Chondrocyte (in vitro differentiated cells): ENCODE measurements at places on chromosomes 2 and 18.

DNA sequence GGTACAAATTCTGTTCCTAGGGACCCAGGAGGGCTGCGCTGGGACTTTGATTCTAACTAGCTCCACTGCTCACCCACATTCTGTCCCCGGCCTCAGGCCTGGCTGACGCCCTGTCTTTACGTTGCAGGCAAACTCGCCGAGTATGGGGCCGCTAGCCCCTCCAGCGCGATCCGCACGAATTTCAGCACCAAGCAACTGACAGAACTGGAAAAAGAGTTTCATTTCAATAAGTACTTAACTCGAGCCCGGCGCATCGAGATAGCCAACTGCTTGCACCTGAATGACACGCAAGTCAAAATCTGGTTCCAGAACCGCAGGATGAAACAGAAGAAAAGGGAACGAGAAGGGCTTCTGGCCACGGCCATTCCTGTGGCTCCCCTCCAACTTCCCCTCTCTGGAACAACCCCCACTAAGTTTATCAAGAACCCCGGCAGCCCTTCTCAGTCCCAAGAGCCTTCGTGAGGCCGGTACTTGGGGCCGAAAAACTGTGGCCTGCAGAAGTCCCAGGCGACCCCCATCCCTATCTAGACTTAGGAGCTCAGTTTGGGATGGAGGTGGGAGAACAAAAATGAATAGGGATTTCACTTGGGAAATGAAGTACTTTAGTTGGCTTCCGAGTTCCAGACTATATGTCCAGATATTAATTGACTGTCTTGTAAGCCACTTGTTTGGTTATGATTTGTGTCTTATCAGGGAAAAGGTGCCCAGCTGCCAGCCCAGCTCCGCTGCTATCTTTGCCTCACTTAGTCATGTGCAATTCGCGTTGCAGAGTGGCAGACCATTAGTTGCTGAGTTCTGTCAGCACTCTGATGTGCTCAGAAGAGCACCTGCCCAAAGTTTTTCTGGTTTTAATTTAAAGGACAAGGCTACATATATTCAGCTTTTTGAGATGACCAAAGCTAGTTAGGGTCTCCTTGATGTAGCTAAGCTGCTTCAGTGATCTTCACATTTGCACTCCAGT is 1.5 kb downstream of the HOXD1 start:
- peaks cover 73% of the 10 kb centered on the region for H3K27me3 ChIP-seq
- H3K36me3 ChIP-seq = peaks cover 2% of the 10 kb centered on the region
- H3K27ac ChIP-seq = no peak overlapping the region
- peak overlapping the region; percentile 25 for H3K4me3 ChIP-seq
- DNase-seq = no peak

- peak overlapping the region; percentile 90 for H3K27ac ChIP-seq
- H3K36me3 ChIP-seq = peaks cover 12% of the 10 kb centered on the region
- peaks cover 27% of the 10 kb centered on the region for H3K4me1 ChIP-seq
- no peak overlapping the region for H3K4me3 ChIP-seq
Observed at GRCh38 chr2:168060986-168061750, 186.2 kb downstream of the STK39 start.

DNA sequence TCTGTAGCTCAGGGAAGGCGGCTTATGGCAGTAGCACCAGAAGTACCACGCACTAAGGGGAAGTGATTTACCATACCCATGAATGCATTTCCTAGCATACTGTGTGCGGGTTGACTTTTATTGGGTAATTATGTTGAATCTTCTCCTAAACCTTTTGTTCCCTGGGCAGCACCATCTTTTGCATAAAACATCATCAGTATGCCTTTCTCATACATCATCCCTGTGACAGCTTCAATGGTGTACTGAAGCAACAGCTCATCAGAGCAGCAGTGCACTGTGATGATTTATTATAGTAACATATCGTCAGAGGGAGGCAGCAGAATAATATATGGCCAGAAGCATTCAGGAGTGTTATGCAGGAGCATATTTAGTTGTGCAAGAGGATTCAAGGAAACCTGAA is 204.9 kb downstream of the CDH7 start:
- H3K27ac ChIP-seq = no peak overlapping the region
- no peaks in the 10 kb centered on the region for H3K4me1 ChIP-seq
- no peaks in the 10 kb centered on the region for H3K36me3 ChIP-seq
- H3K4me3 ChIP-seq = no peak overlapping the region

DNA sequence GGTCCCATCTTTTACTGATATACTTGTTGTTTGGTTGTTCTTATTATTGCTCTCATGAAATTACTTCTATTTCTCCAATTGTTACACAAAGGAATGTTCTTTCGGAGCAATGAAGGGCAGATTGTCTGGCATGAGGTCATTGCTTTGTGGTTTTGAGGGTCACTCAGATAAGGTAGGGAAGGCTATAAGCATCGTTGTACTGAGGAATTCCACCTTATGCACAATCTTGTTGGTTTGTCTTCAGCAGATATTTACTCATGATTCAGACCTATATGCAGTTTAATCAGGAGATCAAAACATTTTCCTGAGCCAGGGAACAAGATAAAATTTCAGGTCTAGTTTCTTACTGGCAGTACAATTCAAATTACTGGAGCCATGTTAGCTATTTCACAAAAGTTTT is 163.0 kb upstream of the SPHKAP start:
- H3K4me3 ChIP-seq = no peak overlapping the region
- no peaks in the 10 kb centered on the region for H3K27me3 ChIP-seq
- no peaks in the 10 kb centered on the region for H3K36me3 ChIP-seq
- no peaks in the 10 kb centered on the region for H3K4me1 ChIP-seq
- H3K27ac ChIP-seq = no peak overlapping the region

- no peak overlapping the region for H3K27ac ChIP-seq
- H3K36me3 ChIP-seq = peaks cover 6% of the 10 kb centered on the region
Observed at GRCh38 chr2:189249171-189249570, 69.6 kb upstream of the COL5A2 start.

DNA sequence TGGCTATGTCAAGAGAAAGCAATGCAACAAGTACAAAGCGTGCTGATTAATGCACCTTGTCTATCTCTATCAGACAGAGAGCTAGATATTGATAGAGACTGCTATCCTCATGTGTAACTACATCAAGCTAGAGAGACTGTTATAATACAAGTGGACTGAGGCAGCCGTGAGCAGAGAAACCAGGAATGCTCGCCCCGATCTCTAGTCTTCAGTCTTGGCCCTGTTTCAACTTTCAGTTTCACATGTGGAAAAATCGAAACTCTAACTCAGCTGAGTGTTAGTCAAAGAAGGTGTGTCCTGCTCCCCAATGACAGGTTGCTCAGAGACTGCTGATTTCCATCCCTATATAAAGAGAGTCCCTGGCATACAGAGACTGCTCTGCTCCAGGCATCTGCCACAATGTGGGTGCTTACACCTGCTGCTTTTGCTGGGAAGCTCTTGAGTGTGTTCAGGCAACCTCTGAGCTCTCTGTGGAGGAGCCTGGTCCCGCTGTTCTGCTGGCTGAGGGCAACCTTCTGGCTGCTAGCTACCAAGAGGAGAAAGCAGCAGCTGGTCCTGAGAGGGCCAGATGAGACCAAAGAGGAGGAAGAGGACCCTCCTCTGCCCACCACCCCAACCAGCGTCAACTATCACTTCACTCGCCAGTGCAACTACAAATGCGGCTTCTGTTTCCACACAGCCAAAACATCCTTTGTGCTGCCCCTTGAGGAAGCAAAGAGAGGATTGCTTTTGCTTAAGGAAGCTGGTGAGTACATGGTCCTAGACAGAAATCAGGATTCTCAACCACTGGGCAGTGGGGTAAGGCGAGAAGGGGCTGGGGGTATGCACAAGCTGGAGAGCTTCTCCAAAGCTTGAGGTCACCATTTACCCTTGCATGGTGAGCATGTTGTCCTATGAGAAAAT is at the start of gene RSAD2:
TSS of gene RSAD2 (plus strand) at position 376 of the 903 bp plus-strand sequence. CDS start at position 400, 24 bp downstream.
- H3K4me3 ChIP-seq = no peak within 1 kb of the TSS
- H3K27ac ChIP-seq = no peak within 1 kb of the TSS
- H3K27me3 ChIP-seq = peaks cover 9% of the 10 kb centered on the region
- H3K36me3 ChIP-seq = no peaks in the 10 kb centered on the region

GRCh38 chr2:238290715-238291549 is 2.5 kb upstream of the PER2 start:
- no peak overlapping the region for H3K4me3 ChIP-seq
- no peak overlapping the region for H3K27ac ChIP-seq
- H3K27me3 ChIP-seq = peaks cover 13% of the 10 kb centered on the region
- no peaks in the 10 kb centered on the region for H3K36me3 ChIP-seq

- H3K4me3 ChIP-seq = no peak overlapping the region
- H3K27me3 ChIP-seq = no peaks in the 10 kb centered on the region
- peaks cover 30% of the 10 kb centered on the region for H3K4me1 ChIP-seq
Observed at GRCh38 chr18:46073474-46074331, 1.6 kb upstream of the PSTPIP2 start.

GRCh38 chr2:16587601-16588000 is 78.0 kb downstream of the CYRIA start:
- H3K4me3 ChIP-seq = no peak overlapping the region
- H3K27me3 ChIP-seq = no peaks in the 10 kb centered on the region
- no peak for DNase-seq

DNA sequence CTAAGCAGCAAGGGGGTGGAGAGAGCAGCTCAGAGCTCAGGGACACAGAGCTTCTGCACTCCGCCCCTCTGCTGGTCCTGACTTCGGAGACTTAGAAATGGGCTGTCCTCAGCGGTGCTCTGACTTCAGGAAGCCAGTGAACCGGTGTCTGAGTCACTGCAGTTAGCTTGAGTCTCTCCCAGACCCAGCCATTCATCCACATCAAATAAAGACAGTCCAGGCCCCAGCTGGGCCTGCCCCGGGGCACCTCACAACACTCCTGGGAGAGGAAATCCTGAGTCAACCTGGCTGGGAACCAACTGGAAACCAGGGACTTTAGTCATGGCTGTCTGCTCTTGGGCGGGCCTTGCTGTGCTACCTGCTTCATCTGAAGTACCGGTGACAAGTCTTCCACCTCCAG is 5.4 kb upstream of the ITGB6 start:
- H3K36me3 ChIP-seq = peaks cover 5% of the 10 kb centered on the region
- peak overlapping the region; percentile 61 for H3K4me3 ChIP-seq
- H3K27me3 ChIP-seq = no peaks in the 10 kb centered on the region
- peaks cover 86% of the 10 kb centered on the region for H3K4me1 ChIP-seq
- peak overlapping the region; percentile 96 for H3K27ac ChIP-seq

DNA sequence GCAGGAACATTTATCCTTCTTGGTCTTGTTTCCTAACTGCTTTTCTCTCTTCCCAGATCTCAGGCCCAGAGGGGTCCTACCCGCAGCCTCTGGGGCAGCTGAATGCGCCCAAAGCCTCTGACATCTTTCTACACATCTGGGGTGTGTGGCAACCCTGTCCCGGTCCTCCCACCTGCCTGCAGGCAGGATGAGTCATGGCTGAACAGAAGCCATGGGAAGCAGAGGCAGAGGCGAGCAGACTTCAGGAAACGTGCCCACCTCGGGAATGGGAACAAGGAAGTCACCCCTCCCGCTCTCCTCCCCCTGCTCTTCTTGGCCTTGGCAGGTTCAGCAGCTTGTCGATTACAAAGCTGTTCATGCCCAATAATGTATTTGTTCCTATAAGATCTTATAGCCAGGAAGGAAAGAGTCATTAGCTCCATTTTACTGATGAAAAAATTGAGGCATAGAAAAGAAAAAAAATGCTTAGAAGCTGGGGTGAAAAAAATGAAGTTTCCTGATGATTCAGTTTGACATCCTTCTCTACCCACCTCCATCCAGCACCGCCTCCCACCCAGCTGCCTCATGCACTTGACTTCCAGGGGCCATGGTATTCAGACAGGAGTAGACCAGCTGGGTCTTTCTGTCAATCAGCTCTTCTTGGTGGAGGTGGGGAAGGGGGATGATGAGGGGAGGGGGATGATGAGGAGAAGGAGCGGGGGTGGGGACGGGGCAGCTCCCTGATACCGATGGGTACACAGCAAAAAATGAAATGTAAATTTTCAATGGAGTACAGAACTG is 10.4 kb upstream of the KCNF1 start:
- H3K36me3 ChIP-seq = no peaks in the 10 kb centered on the region
- H3K27me3 ChIP-seq = peaks cover 1% of the 10 kb centered on the region
- H3K27ac ChIP-seq = no peak overlapping the region
- no peak for DNase-seq
- no peaks in the 10 kb centered on the region for H3K4me1 ChIP-seq

GRCh38 chr2:33272001-33272400 is 204.4 kb upstream of the RASGRP3 start:
- H3K4me3 ChIP-seq = no peak overlapping the region
- no peak for DNase-seq
- H3K36me3 ChIP-seq = peaks cover 38% of the 10 kb centered on the region
- H3K27ac ChIP-seq = peak overlapping the region; percentile 87
- H3K27me3 ChIP-seq = no peaks in the 10 kb centered on the region

DNA sequence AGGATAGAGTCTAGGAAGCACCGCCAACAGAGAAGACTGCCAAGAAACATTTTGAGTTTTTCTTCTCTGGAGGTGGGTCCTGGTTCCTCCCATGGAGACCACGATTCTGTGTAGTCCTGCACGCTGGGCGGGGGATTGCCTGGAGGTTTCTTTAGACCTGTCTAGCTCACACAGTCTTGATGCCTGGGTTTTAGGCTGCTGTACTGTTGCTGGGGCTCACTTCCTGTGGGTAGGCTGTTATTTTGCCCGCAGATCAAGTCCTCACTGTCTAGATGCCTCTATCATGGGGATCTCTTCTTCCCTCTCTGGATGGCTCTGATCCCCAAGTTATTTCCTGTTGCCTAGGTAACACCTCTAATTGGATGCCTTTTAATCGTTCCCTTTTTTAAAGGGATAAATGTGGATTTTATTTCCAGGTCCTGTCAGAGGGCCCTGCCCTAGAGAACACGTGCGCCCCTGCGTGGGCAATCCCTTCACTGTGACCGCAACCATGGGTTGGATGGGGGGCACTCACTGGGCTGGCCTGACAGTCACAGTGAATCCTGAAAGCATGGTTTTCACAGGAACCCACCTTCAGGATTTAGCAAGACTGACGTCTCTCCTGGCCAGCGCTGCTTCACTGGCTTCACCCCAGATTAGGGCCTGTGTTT is 115.7 kb downstream of the MSH2 start:
- H3K27ac ChIP-seq = no peak overlapping the region
- no peaks in the 10 kb centered on the region for H3K36me3 ChIP-seq
- H3K27me3 ChIP-seq = no peaks in the 10 kb centered on the region
- H3K4me3 ChIP-seq = no peak overlapping the region

GRCh38 chr2:160918906-160919503 is 241.2 kb upstream of the TANK start:
- no peaks in the 10 kb centered on the region for H3K27me3 ChIP-seq
- no peak overlapping the region for H3K4me3 ChIP-seq
- no peak for DNase-seq
- peaks cover 32% of the 10 kb centered on the region for H3K4me1 ChIP-seq

DNA sequence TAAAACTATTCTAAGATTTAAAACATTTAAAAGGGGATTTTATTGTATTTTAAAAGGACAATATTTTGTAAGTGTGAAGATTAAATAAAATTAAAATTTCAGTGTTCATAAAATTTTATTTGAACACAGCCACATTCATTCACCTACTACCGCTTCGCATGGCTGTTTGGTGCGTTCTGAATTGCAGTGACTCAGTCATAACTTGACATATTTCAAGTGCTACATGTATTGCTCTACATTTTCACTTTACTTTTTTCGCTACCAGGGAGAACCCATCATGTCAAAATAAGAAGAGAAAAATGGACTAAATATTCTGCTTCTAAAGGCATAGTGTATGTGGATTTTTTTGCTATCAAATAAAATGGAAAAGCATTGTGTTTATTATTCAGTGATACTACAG is 8.7 kb downstream of the PTH2R start:
- H3K4me3 ChIP-seq = no peak overlapping the region
- no peak for DNase-seq
- H3K27me3 ChIP-seq = peaks cover 25% of the 10 kb centered on the region
- no peaks in the 10 kb centered on the region for H3K4me1 ChIP-seq
- H3K36me3 ChIP-seq = no peaks in the 10 kb centered on the region

- H3K27me3 ChIP-seq = peaks cover 3% of the 10 kb centered on the region
- peak; percentile 89 for DNase-seq
- H3K27ac ChIP-seq = no peak overlapping the region
- H3K4me3 ChIP-seq = no peak overlapping the region
Observed at GRCh38 chr2:232884549-232885263, 14.6 kb downstream of the SNORC start.
